ENCODE measurements at places on chromosomes 2 and 18.

- no peaks in the 10 kb centered on the region for H3K4me1 ChIP-seq
- no peak overlapping the region for H3K27ac ChIP-seq
- no peak overlapping the region for H3K4me3 ChIP-seq
- no peaks in the 10 kb centered on the region for H3K36me3 ChIP-seq
- 0 out of 2 replicates have a peak, but pooled peaks cover 12% of the 10 kb centered on the region for H3K27me3 ChIP-seq
Observed at GRCh38 chr2:130768191-130768855, 13.0 kb downstream of the AMER3 start.

DNA sequence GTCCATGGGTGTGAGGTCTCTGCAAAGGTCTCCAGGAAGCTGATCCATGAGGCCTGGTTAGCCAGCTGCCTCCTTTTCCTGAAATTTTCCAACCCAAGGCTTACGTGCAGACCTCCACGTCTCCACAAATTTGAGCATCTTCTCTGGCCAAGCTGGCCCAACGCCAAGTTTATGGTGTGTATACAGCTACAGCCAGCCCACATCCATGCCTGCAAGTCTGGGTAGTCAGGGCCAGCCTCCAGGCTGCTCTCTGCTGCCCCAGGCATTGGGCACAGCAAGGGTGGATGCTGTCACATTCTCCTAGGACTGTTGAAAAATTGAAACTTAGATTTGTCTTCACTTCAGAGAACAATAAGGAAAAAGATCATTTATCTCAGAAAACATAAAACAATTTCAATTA, 525.5 kb upstream of the CHAC2 start:
- H3K4me3 ChIP-seq = no peak overlapping the region

DNA sequence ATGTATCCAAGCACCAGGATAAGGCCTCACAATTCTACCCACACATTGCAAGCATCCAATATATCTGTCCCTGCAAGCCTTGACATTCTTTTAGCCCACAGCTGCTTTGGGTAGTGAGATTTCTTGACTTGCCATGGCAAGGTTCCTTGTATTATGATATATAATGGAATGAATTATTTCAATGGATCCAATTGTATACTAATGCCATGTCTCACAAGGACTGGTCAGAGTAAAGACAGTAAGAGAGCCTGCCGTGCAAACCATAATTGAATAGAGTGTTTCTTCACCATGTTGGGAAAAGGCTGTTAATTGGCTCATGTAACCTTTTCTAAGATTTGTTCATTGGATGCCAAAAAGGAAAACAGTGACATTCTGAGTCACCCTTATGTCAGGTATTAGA, 64.3 kb upstream of the RBBP8 start:
- DNase-seq = no peak
- H3K27ac ChIP-seq = no peak overlapping the region
- H3K4me1 ChIP-seq = no peaks in the 10 kb centered on the region
- H3K36me3 ChIP-seq = no peaks in the 10 kb centered on the region
- no peaks in the 10 kb centered on the region for H3K27me3 ChIP-seq
- H3K4me3 ChIP-seq = no peak overlapping the region

- no peak overlapping the region for H3K4me3 ChIP-seq
- H3K27ac ChIP-seq = no peak overlapping the region
- no peaks in the 10 kb centered on the region for H3K4me1 ChIP-seq
- no peaks in the 10 kb centered on the region for H3K36me3 ChIP-seq
Observed at GRCh38 chr18:12057419-12058039, 36.1 kb upstream of the ANKRD62 start.

DNA sequence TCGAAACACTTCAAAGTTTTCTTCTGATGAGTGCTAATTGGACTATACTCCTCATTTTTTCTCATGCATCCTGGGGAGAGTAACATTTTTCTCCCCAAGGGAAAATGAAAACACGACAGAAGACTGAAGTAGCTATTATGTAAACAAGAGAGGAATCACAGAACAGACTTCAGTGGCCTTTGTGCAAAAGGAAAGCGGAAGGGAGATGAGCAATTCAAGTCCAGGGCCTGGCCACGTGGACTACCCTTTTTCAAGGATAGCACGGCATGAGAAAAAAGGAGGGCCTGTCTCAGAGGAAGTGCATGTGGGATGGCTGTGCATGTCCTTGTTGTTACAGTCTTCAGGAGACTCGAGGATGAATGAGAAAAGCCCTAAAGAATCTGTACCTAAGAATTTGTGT, 43.8 kb upstream of the KCNE4 start:
- no peak overlapping the region for H3K27ac ChIP-seq
- DNase-seq = no peak
- H3K27me3 ChIP-seq = peaks cover 2% of the 10 kb centered on the region
- no peak overlapping the region for H3K4me3 ChIP-seq
- H3K4me1 ChIP-seq = no peaks in the 10 kb centered on the region

DNA sequence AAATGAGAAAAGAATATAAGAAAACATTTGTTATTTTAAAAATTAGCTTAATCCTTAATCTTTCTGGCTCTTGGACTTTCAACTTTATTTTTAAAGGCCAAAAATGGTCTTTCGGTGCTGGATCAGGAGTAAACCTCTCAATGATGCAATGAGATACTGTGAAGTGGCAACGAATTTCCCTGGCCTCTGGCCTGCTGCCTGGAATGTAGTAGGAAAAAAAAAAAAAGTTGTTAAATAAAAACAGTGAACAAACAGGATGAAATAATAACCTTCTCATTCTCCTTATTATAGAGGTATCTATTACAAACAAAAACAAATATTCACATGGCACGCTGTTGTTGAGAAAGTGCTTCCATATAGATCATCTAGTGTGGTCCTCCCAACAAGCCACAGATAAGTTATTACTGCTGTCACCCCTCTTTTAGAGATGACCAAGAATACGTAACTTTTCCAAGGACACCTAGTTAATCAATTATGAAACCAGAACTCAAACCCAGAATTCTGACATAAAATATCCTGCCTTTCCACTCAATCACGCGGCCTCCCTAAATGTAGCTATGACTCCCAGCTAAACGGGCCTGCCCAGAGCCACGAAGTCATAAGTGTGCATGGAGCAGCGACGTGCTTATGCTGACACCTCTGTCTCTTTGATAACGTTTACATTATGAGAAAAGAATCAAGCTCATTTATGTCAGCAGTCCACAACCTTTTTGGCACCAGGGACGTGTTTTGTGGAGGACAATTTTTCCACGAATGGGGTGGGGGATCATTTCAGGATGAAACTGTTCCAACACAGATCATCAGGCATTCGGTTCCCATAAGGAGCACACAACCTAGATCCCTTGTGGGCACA, 170.9 kb downstream of the BCL2 start:
- H3K4me1 ChIP-seq = 0 out of 2 replicates have a peak, but pooled peaks cover 6% of the 10 kb centered on the region
- H3K27ac ChIP-seq = no peak overlapping the region
- no peaks in the 10 kb centered on the region for H3K36me3 ChIP-seq
- H3K27me3 ChIP-seq = no peaks in the 10 kb centered on the region
- H3K4me3 ChIP-seq = no peak overlapping the region

- no peak for DNase-seq
- no peak overlapping the region for H3K27ac ChIP-seq
- no peak overlapping the region for H3K4me3 ChIP-seq
- H3K27me3 ChIP-seq = no peaks in the 10 kb centered on the region
Observed at GRCh38 chr2:47079515-47080412, 75.3 kb downstream of the STPG4 start.

GRCh38 chr2:151973901-151974199, 125.0 kb downstream of the CACNB4 start:
- no peaks in the 10 kb centered on the region for H3K27me3 ChIP-seq
- DNase-seq = peak; percentile 77
- H3K27ac ChIP-seq = no peak overlapping the region
- H3K4me1 ChIP-seq = peaks cover 4% of the 10 kb centered on the region
- H3K4me3 ChIP-seq = peak overlapping the region; percentile 48

- H3K27ac ChIP-seq = no peak overlapping the region
- H3K4me3 ChIP-seq = no peak overlapping the region
- no peak for DNase-seq
- H3K27me3 ChIP-seq = no peaks in the 10 kb centered on the region
- no peaks in the 10 kb centered on the region for H3K36me3 ChIP-seq
Observed at GRCh38 chr2:60385648-60386047, 167.8 kb downstream of the BCL11A start.

DNA sequence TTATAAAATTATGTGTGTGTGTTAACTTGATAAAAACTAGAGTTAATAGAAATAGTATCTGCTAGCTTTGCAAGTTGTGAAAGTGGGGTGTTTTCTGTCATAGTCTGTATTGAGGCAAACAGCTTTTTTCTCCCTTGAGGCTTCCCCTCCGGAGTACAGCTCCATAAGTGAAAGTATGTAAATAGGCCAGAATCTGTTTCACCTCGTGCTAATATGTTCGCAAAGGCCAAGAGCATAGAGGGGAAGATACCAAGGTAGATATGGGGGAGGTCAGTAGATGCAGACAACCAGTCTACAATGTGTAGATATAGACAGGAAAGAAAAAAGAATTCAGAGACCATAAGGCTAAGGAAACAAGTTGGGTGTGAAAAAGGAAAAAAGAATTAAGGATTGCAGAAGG, 72.9 kb downstream of the PTRHD1 start:
- no peaks in the 10 kb centered on the region for H3K27me3 ChIP-seq
- DNase-seq = peak; percentile 59
- H3K4me1 ChIP-seq = peaks cover 54% of the 10 kb centered on the region
- H3K4me3 ChIP-seq = no peak overlapping the region

GRCh38 chr2:29113891-29114321, 1.3 kb upstream of the CLIP4 start:
- no peaks in the 10 kb centered on the region for H3K36me3 ChIP-seq
- peaks cover 25% of the 10 kb centered on the region for H3K4me1 ChIP-seq
- H3K27me3 ChIP-seq = no peaks in the 10 kb centered on the region
- H3K27ac ChIP-seq = no peak overlapping the region
- H3K4me3 ChIP-seq = no peak overlapping the region

- H3K4me1 ChIP-seq = peaks cover 8% of the 10 kb centered on the region
- H3K4me3 ChIP-seq = no peak overlapping the region
- peak; percentile 45 for DNase-seq
Observed at GRCh38 chr2:25707927-25708590, 34.7 kb upstream of the DTNB start.

DNA sequence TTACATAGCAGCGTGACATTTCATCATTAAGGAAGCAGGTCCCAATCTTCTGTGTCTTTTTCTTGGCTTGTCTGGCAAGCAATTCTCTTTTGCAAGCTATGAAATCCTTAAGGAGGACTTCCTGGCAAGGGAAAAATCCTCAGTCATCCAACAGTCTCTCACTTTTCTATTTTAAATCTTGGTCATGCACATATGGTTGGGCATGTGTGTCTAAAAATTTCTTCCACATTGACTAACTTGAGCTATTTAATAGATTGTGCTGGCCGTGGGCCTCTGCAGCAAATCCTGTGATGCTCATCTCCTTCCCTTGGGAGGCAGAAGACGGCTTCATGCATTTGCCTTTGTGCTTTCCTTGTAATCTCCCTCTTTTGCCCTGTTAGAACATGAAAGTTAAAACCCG, 634.3 kb upstream of the FANCL start:
- H3K4me3 ChIP-seq = no peak overlapping the region
- no peaks in the 10 kb centered on the region for H3K27me3 ChIP-seq
- no peaks in the 10 kb centered on the region for H3K4me1 ChIP-seq
- H3K27ac ChIP-seq = no peak overlapping the region

DNA sequence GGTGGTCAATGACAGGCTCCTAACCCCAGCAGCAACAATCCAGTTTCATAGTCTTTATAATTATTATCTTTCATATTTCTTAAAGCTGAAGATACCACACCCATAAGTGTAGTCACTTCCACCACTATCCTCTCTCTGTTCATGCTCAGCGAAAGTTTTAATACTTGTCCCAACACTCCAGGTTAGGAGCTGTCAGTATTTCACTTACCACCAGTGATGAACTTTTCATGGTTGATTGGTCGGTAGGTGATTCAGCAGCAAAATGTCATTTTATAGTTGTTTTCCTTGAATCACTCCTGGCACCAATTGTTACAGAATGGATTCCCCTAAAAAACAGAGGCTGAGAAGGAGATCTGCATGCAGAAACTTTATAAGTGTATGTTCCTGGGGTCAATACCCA, 324.9 kb downstream of the CCDC85A start:
- H3K36me3 ChIP-seq = no peaks in the 10 kb centered on the region
- no peak for DNase-seq
- H3K4me1 ChIP-seq = no peaks in the 10 kb centered on the region
- H3K27ac ChIP-seq = no peak overlapping the region

GRCh38 chr2:118929059-118929458, 12.9 kb upstream of the MARCO start:
- H3K36me3 ChIP-seq = no peaks in the 10 kb centered on the region
- no peak for DNase-seq
- no peak overlapping the region for H3K27ac ChIP-seq
- no peaks in the 10 kb centered on the region for H3K4me1 ChIP-seq

GRCh38 chr18:24974431-24974830, 377.5 kb downstream of the ZNF521 start:
- DNase-seq = no peak
- no peaks in the 10 kb centered on the region for H3K4me1 ChIP-seq
- H3K27me3 ChIP-seq = no peaks in the 10 kb centered on the region
- H3K27ac ChIP-seq = no peak overlapping the region
- H3K36me3 ChIP-seq = no peaks in the 10 kb centered on the region

GRCh38 chr2:167851876-167852275, 395.5 kb downstream of the STK39 start:
- no peaks in the 10 kb centered on the region for H3K4me1 ChIP-seq
- H3K27me3 ChIP-seq = no peaks in the 10 kb centered on the region
- H3K4me3 ChIP-seq = no peak overlapping the region

- no peaks in the 10 kb centered on the region for H3K27me3 ChIP-seq
- no peak overlapping the region for H3K4me3 ChIP-seq
- DNase-seq = peak; percentile 47
- H3K36me3 ChIP-seq = no peaks in the 10 kb centered on the region
- peaks cover 10% of the 10 kb centered on the region for H3K4me1 ChIP-seq
- H3K27ac ChIP-seq = no peak overlapping the region
Observed at GRCh38 chr18:80200932-80201672, 46.2 kb downstream of the PARD6G start.

GRCh38 chr2:72819501-72819900, 6.3 kb downstream of the EXOC6B start:
- no peak overlapping the region for H3K27ac ChIP-seq
- H3K27me3 ChIP-seq = no peaks in the 10 kb centered on the region
- H3K36me3 ChIP-seq = no peaks in the 10 kb centered on the region
- DNase-seq = no peak
- no peak overlapping the region for H3K4me3 ChIP-seq
- peaks cover under 1% of the 10 kb centered on the region for H3K4me1 ChIP-seq

GRCh38 chr2:201950606-201951005, 83.0 kb upstream of the FZD7 start:
- H3K4me1 ChIP-seq = no peaks in the 10 kb centered on the region
- no peaks in the 10 kb centered on the region for H3K36me3 ChIP-seq
- no peak for DNase-seq
- H3K27ac ChIP-seq = no peak overlapping the region
